Stimulated activated naive B cell treated with anti-CD40 and anti-IgM and Interleukin-4, amounts not matched to agents 10 μg/mL and 1 μg/mL and 100 μg/mL, for 72 hours (primary cell): ENCODE measurements at places on chromosomes 16 and 17.

DNA sequence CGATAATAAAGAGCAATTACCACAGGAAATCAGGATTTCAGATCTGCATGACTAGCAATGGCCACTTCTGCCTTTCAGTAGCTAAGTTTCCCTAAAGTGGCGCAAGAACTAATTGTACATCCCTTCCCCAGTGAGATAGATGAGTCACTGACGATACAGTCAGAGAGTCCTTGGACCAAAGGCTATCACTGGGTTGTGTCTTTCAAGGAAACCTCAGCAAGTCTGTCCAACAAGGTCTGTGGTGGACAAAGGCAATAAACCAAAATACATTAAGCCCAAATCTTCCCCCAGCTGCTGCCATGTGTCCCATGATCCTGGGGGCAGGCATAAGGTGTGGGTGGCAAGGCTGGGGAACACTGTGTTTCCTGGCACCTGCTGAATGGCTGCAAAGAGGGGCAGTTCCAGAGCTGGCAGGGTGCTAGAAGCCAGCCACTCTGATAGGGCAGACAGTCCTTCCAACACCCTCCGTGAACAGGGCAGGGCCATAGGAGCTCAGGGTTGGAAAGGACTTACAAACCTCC is 20.5 kb upstream of the MTMR4 start:
- no peak for DNase-seq

DNA sequence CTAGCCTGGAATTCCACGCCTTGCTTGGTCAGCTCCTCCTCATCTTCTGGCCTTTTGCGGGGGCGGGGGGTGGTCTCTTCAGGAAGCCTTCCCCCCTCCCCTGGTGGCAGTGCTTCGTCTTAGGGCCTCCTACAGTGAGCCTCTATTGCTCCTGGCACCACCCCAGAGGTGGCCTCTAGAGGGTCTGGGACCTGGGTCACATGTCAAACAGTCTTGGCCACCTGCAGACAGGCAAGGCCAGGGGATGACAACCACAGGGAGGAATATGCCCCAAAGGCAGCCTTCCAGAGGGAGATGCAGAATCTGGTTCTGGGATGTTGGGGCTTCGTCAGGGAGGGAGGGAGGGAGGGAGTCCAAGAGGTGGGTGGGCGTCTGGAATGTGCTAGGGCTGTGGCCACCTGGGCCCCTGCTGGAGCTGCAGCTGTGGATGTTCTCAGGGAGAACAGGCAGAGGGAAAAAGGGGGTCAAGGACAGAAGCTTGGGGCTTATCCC is 50.6 kb downstream of the SMPD3 start:
- no peak for DNase-seq

DNA sequence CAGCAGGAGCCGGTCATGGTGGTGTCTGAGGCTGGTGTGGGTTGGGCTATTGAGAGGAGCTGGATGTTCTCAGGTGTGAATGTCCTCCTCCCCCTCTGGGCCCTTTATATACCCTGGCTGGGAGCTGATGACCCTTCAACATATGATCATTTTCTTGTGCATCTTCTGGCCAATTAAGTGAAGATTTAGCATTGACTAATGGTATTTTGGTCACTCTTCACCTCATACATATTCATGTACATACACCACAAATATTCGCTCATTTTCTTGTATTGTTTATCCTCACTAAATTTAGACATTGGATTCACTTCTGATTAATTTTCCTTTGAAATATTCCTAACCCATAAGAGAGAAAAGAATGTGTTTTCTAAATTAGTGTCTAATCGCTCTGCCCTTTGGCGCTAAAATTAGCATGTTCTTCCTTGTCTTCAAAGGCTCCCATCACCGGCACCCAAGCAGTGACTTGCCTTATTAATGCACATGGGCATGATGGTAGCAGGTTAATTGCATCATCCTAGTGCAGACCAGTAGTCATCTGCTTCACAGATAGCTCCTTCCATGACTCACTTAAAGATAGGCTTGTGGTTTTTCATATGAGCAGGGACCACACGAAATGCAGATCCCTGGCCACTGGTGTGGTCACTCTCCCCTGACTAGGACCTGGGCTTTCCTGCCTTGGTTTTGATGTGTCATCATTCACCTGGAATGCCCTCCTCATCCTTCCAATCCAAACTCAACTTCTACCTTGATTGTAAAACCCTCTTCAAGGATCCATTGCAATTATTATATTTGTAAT is at the start of gene KRTAP2-4:
TSS of gene KRTAP2-4 (minus strand) at position 51 of the 796 bp plus-strand sequence. CDS start at position 17, 34 bp downstream.
- DNase-seq = no peak

GRCh38 chr17:1577583-1578013 is 15.0 kb upstream of the PITPNA start:
- no peak for DNase-seq

- no peak for DNase-seq
These were observed 4.2 kb downstream of the HID1 start for GRCh38 chr17:74968361-74968780.

DNA sequence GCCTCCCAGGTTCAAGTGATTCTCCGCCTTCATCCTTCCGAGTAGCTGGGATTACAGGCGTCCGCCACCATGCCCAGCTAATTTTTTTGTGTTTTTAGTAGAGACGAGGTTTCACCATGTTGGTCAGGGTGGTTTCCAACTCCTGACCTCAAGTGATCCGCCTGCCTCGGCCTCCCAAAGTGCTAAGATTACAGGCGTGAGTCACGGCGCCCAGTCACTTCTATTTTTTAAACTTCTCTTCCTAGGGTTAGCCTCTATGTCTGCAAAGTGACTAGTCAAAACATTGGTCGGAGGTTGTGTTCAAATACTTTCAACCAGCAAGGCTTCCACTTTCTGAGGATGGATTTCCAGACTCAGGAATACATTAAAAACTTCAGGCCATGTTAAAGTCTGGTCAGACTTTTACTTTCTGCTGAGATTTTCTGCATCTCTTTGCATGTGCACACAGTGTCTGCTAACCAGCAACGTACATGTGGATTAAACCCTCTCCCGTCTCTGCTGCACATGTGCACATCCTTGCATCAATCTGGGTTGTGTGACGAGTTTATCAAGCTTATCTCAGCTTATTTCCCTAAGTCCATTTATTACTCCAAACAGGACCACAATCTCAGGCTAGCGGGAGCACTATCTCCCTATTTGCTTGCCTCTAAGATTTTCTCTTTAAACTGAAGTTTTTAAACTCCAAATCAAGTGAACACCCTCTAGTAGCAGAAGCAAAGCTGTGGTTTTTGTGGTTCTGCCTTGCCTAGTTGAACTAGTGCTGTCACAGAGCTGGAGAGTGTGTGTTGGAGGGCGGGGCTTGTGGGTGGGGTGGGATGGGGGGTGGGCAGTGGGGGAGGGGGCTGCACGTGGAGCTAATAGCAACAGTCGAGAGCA is 525.2 kb upstream of the GOT2 start:
- no peak for DNase-seq

- no peak for DNase-seq
These were observed 56.9 kb upstream of the TRAP1 start for GRCh38 chr16:3774156-3774767.

- DNase-seq = no peak
These were observed 16.9 kb downstream of the TMC5 start for GRCh38 chr16:19434584-19434983.

DNA sequence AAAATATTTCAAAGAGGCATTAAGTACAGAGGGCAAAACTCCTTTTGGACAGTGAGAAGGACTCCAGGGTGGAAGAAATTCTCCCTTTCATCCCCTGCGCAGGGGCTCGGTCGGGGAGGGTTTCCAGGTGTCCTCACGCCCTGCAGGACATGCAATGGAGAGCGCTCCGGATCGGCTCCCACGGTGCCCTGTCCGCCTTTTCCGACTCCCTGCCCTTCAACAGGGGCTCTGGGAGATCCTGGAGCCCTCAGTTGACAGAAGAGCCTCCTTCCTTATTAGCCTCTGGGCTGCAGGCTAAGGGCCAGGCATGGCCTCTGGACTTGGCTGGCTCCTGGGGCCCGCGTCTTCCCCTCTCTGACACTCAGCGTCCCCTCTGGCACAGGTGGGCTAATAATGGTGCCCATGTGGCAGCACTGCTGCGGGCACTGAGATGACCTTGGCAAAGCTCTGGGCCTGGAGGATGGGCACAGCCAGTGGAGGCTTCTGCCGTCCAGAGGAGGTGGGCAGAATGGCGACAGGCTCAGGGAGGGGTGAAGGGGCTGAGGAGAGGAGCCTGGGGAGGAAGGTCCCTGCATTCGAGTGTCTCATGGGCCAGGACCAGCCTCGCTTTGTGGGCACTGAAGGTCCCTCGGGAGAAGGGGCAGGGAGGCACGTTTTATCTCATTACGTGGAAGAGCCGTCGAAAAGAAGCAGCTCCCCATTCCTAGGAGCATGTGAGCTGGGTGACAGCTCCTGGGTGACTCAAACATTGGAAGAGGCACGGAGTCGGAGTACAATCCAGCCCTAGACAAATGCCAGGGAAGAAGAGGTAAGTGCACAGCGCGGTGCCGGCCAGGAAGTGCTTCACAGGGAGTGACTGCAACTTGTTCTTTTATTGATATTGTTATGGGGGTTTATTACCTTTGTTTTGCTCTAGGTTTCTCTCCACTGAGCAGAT is 161.7 kb downstream of the IRF8 start:
- DNase-seq = no peak

GRCh38 chr16:66511602-66512271 is 38.2 kb downstream of the TK2 start:
- no peak for DNase-seq

GRCh38 chr16:28188085-28188916 is 23.5 kb downstream of the XPO6 start:
- no peak for DNase-seq

GRCh38 chr16:71345031-71345430 is 13.5 kb upstream of the CALB2 start:
- no peak for DNase-seq

- no peak for DNase-seq
These were observed at the start of gene ALDH3A1 for GRCh38 chr17:19747829-19748806. TSS of gene ALDH3A1 (minus strand) at chr17:19748298. CDS start at chr17:19745129, 3,169 bp downstream.

- DNase-seq = peak; percentile 45
These were observed 62.9 kb downstream of the SMURF2 start for GRCh38 chr17:64599187-64599676.

- DNase-seq = no peak
These were observed 12.2 kb upstream of the BEAN1 start for GRCh38 chr16:66414891-66415290.

- no peak for DNase-seq
These were observed 297.7 kb downstream of the SEC14L1 start for GRCh38 chr17:77438241-77439188.

DNA sequence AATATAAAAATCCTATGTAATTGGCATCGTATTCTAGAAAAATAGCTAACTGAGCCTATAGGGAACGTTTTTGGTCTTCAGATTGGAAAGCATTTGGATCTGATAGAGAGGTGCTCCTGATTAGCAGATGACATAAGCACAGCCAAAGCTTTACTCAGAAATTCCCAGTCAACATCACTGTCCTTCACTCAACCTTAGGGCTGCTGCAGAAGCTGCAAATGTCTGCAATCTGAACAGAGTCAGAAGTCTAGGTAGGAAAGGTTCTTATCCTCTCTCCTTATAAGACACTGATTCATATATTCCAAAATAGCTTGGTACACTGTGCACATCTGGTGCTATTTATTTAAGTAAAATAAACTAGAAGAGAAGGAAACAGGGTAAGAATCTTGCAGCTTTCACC is 19.2 kb downstream of the STRADA start:
- no peak for DNase-seq

GRCh38 chr16:71337631-71338030 is 20.9 kb upstream of the CALB2 start:
- DNase-seq = no peak

- DNase-seq = no peak
These were observed 679.7 kb upstream of the SOX9 start for GRCh38 chr17:71441098-71441497.

- no peak for DNase-seq
These were observed 14.5 kb downstream of the RPRML start for GRCh38 chr17:46964315-46965265.

GRCh38 chr17:77125432-77125901 is 15.3 kb upstream of the SEC14L1 start:
- DNase-seq = no peak

GRCh38 chr17:28574526-28574925 is 2.2 kb downstream of the ALDOC start:
- no peak for DNase-seq

DNA sequence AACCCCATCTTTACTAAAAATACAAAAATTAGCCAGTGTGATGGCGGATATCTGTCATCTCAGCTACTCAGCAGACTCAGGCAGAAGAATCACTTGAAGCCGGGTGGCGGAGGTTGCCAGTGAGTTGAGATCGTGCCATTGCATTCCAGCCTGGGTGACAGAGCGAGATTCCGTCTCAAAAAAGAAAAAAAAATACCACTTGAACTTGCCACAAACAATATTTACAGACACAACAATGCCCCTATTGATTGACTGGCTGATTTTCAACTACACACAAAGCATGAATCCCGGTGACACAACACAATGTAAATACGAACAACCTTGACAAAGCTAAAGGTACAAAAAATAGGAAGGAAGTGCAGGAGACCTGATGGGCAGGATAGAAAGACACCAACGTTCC is 49.3 kb downstream of the NXN start:
- no peak for DNase-seq

DNA sequence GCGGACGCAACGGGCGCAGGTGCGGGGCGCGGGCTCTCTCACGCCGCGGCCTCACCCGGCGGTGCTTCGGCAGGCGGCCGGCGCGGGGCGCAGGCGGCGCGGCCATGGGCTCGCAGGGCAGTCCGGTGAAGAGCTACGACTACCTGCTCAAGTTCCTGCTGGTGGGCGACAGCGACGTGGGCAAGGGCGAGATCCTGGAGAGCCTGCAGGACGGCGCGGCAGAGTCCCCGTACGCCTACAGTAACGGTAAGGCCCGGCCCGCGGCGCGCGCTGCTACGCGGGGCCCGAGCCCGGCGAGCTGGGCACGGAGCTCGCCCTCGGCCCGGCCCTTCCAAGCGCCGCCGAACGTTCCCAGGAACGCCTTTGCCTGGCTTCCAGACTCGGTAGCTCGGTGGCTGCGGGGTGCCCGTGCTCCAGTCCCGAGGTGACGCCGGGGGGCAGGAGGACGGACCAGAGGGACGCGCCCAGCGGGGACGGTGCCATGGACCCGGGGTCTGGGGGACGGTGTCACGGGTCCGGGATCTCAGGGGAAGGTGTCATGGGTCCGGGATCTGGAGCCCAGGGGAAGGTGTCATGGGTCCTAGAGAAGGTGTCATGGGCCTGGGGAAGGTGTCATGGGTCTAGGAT is 435 bp downstream of the RAB40C start:
- DNase-seq = no peak

DNA sequence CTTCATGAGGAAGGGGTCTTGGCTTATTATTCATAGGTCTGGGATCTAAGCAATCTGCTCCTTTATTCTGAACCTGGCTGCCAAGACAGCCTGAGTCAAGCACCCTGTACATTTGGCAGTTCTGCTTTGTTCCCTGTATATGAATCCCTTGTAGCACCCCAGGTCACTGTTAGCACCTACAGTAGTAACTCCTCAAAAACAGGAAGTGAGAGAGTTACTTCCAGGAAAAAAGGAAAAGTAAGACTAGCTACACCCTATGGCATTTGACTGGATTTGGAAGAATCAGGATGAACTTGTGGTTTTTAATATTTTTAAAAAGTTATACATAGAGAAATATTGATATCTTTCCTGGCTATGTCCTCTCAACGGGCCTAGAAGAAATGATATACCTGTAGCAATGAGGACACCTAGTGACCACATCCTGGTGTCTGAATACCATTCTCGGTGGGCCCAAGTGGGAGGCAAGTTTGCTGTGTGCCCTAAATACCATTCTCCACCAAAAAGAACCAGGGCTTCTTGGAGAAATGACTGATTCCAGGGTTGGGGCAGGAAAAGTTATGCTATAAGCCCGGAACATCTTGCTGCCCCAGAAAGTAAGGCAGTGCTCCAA is 9.9 kb downstream of the ANKRD40 start:
- no peak for DNase-seq

- no peak for DNase-seq
These were observed 239.2 kb upstream of the MAF start for GRCh38 chr16:79839466-79840341.

GRCh38 chr17:38867968-38868816 is 1.7 kb upstream of the LASP1 start:
- peak; percentile 49 for DNase-seq
